Retinal pigment epithelial cell (primary cell): ENCODE measurements at places on chromosomes 5 and 9.

- DNase-seq = no peak
Observed at GRCh38 chr5:56698463-56699381, 116.6 kb upstream of the MAP3K1 start.

DNA sequence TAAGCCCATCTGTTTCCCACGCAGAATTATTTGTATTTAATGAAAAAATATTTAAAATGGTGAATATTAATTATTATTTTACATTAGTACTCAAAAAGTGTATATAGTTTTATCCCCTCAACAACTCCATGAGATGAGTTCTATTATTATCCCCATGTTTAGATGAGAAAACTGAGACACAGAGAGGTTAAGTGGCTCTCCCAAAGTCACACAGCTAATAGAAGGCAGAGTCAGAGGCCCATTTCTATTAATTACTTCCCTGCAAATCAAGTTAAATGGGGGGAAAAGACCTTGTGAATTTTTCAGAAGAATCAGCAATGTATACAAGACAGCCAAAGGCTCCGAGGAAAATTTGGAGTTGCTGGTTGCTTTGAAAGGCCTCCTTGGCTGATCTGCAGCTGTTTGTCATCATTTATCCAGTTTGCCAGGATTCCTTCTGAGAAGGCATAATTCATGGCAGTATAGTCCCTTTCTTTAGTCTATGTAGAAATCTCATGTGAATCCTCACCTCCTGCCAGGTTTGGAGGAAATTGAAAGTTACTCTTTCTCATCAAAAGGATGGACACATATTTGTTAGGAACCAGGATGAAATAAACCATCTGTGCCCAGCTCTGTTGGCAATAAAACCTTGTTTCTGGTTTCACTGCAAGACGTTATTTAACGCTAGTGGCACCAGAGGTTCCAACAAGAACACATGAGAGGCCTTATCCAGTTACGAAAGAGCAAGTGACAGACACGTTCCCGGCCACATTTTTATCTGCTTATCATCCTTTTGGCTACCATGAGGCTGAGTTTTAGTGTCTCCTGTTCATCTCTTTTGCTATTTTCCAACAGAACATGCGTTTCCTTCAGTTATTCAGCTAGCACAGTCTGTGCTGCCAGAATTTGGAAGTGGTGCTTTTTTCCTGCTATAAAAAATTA is 621 bp downstream of the FYB1 start:
- DNase-seq = no peak

DNA sequence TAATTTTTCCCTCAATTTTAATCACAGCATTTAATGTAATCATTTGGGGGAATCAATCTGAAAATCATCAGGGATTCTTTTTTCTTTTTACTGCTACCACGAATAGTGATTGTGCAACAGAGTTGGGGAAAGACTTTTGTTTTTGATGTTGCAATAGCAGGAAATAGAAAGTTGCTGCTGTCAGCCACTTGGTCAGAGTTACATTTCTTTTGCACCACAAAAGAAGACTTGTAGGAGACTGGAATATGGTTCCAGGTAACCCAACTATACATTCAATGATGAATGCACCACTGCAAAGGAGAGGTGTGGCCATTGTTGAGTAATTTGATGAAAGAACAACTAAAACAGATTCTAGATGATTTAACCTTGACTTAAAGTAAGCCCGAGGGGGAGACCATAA is 46.3 kb upstream of the PALM2AKAP2 start:
- DNase-seq = no peak

DNA sequence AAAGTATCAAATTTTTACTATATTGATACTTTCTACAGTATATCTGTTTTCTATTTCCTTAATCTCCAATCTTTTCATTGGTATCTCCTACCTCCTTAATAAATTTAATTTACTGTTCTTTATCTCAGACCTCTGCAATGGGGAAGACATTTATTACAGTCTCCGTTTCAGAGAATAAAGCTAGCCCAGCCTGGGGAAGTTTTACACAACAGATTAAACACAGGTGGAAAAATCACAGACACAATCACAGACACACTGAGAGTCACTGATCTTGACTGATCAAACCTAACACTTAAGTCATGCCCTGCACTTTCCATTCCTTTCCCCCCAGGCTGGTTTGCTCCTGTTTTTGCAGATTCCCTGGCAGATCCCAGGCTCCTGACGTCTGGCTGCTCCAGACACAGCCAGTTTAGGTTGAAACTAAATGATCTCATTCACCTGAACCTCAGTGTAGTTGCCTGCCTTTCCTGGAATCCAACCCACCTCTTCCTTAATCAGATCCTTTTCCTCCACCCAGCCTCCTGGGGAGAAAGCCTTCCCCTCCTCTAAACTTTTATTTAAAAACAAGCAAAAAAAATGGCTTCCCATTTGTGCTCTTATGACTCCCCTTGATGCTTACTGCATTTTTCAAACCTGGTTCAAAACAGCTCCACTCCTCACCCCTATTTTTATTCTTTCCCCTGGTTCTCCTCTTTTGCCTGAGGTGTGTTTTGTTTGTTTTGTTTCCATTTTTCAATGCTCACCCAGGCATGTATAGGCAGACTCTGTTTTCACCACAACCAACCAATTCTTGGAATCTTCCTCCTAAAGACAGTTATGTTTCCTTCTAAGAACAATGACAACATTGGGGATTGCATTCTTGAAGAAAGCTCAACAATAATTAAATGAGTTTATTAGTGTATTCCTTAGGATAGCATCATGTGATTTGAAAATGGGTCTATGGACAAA is 29.5 kb upstream of the OSMR start:
- DNase-seq = no peak

DNA sequence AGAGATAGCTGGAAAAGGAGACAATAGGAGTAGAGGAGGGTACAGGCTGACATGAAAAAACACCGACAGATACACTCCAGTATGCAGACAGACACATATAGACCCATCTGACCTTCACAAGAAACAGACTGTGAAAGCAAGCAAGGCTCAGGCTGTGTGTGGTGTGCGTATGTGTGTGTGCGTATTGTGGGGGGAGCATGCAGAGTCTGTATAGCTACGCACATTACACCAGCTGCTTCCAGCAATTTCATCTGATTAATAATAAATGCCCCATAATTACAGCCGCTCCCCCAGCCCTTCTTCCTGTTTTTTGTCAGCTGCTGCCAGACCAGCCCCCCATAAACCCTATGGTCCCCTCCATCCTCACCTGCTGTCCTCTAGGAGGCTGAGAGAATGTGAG is 6.7 kb downstream of the CNTFR start:
- DNase-seq = no peak

- DNase-seq = no peak
Observed at GRCh38 chr9:127119320-127119709, 3.1 kb downstream of the ANGPTL2 start.

GRCh38 chr5:124264499-124264898 is 481.9 kb downstream of the ZNF608 start:
- no peak for DNase-seq

GRCh38 chr9:98152526-98152925 is 33.5 kb upstream of the TRIM14 start:
- DNase-seq = no peak

DNA sequence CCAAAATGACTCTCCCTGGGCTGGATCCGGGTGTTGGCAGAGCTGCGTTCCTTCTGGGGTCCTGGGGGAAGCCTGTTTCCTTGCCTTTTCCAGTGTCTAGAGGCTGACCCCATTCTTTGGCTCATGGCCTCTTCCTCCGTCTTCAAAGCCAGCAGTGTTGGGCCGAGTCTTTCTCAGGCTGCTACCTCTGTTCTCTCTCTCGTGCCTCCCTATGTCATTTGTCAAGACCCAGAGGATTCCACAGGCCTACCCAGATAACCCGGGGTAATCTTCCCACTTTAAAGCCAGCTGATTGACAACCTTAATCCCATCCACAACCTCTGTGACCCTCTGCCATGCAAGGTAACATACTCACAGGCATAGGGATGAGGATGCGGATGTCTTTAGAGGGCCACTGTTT is 55.0 kb upstream of the KCNMB1 start:
- DNase-seq = no peak

DNA sequence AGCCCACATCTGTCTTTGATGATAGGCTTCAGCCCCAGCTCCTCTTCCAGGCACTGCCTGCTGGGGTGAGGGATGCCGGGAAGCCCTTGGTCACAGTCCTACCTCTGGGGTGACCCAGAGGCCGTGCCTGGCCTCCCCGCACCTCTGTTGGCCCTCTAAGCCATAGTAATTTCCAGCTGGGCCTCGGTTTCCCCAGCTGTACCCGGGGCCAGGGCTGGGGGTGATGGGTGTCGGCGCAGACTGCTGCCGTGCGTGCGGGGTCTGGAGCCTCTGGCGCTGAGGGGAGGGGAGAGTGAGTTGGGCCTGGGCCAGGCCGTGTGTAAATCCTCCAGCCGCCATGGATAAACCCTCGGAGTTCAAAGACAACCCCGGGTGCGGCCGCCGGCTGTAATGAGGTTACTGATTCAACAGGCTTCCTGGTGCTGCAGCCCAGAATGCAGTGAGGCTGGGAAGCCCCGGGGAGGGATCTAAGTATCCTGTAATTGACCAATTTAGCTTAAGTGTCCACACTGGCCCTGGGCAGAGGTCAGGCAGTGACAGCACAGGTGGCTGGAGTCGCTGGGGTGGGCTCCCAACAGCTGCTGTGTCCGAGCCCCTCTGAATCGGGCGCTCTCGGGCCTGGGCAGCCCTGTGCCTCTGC is 7.1 kb downstream of the RXRA start:
- DNase-seq = no peak

GRCh38 chr5:1685066-1685465 is 114.6 kb downstream of the MRPL36 start:
- DNase-seq = no peak

GRCh38 chr5:76947082-76947503 is 5.8 kb upstream of the CRHBP start:
- no peak for DNase-seq

DNA sequence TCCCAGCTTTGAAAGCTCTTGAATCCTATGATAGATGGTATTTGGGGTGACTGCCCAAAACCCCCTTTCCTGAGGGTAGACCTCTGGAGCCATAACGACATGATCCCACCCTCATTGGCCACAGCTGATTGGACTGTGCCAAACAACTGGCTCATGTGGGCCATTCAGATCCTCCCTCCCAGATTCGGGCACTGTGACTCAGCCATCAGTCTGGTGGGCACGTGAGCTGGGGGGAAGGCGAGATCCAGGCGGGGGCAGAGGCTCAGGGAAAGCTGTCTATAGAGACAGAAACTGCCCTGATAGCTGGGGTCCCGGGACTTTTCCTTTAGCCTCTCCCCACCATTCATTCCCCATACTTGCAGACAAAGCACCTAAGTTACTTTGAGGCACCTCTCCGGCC is 15.1 kb upstream of the NCS1 start:
- no peak for DNase-seq

DNA sequence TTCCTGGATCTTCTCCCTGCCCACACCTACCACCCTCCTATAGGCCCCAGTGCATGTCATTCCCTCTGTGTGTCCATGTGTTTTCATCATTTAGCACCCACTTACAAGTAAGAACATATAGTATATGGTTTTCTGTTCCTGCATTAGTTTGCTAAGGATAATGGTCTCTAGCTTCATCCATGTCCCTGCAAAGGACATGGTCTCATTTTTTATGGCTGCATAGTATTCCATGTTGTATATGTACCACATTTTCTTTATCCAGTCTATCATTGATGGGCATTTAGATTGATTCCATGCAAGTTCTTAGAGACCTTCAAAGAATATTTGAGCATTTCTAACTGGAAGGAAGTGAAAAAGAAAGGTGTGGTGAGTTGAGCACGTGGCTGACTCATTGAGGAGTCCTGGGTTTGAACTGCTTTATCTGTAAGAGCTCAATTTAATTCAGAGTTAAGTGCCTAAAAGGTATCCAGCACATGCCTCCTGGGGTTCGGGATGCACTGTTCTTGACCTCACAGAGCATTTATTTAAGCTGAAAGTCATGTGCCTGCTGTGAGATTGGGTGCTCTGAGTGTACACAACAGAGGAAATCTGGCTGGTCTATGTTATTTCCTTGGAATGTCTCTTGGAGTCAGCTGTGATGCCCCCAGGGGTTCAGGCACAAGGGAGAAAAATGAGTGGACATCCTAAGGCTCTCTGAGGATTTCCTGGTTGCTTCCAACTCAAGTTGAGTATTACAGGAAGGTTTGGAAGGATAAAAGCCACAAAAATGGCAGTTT is 56.4 kb downstream of the SH3GL2 start:
- DNase-seq = no peak
